ENCODE measurements at places on chromosomes 7 and 10.

GRCh38 chr10:3774814-3775695 lies 10.0 kb downstream of the KLF6 start:
- H3K36me3 ChIP-seq = peaks cover 16% of the 10 kb centered on the region
- H3K4me3 ChIP-seq = no peak overlapping the region
- H3K4me1 ChIP-seq = peaks cover 16% of the 10 kb centered on the region
- peak overlapping the region; percentile 99 for H3K27ac ChIP-seq

GRCh38 chr10:43048301-43049051 lies 28.4 kb upstream of the RET start:
- no peak overlapping the region for H3K4me3 ChIP-seq
- no peak for DNase-seq
- H3K36me3 ChIP-seq = no peaks in the 10 kb centered on the region
- no peaks in the 10 kb centered on the region for H3K4me1 ChIP-seq
- H3K27me3 ChIP-seq = peaks cover 27% of the 10 kb centered on the region
- H3K27ac ChIP-seq = no peak overlapping the region

GRCh38 chr7:132226046-132226956 lies 350.0 kb downstream of the PLXNA4 start:
- H3K4me1 ChIP-seq = no peaks in the 10 kb centered on the region
- peaks cover 13% of the 10 kb centered on the region for H3K27me3 ChIP-seq
- no peak overlapping the region for H3K27ac ChIP-seq
- no peak for DNase-seq

GRCh38 chr10:7705341-7705740 lies 2.2 kb downstream of the ITIH2 start:
- H3K4me3 ChIP-seq = no peak overlapping the region
- no peaks in the 10 kb centered on the region for H3K36me3 ChIP-seq
- H3K27ac ChIP-seq = no peak overlapping the region

- H3K4me3 ChIP-seq = peak overlapping the region; percentile 94
- H3K4me1 ChIP-seq = peaks cover 54% of the 10 kb centered on the region
- no peak overlapping the region for H3K27ac ChIP-seq
- DNase-seq = no peak
Observed at GRCh38 chr10:27744802-27745731, 552 bp downstream of the MKX start.

DNA sequence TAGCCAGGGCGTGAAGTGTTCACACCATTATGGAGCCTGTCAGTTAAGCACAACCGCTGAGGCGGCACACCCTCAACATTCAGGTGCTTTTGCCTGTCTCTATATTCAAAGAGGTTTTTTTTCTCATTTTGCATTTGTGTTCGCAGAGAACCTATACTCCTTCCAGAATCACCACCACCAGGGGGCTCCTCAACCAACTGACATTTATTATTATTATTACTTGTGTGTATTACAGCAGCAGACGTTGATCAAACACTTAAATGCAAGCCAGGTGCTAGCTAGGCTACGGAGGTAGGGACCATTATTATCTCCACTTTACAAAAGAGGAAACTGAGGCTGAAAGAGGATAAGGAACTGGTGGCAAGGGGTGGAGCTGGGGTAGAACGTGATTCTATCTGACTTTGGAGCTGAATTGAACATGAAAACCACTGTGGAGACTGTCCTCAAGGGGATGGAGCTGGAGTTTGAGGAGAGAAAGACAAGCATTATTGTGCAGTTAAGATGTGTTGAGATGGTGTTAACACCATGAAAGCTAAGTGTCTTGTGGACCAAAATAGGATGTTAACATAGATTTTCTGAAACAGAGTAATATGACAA lies 133.8 kb upstream of the PLXNA4 start:
- H3K36me3 ChIP-seq = no peaks in the 10 kb centered on the region
- H3K27me3 ChIP-seq = no peaks in the 10 kb centered on the region
- no peak overlapping the region for H3K4me3 ChIP-seq
- H3K4me1 ChIP-seq = no peaks in the 10 kb centered on the region
- peak; percentile 8 for DNase-seq

DNA sequence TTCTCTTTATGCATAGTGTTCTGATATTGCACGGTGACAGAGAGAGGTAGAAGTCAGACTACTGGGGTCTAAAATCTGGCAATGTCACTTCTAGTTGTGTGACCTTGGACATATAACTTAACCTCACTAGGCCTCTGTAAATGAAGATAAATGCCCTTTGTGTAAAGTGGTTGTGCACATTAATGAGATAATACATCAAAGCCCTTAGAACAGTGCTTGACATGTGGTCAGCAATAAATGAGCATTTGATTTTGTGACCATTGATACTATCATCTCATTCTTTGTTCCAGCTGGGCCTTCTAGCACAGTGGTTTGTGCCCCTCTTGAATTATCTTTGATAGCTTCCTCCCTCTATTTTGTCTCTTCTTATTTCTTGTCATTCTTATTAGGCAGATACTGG lies 74.1 kb upstream of the C10orf90 start:
- no peaks in the 10 kb centered on the region for H3K36me3 ChIP-seq
- H3K27ac ChIP-seq = no peak overlapping the region
- no peaks in the 10 kb centered on the region for H3K27me3 ChIP-seq
- no peak for DNase-seq
- H3K4me1 ChIP-seq = no peaks in the 10 kb centered on the region
- H3K4me3 ChIP-seq = no peak overlapping the region

GRCh38 chr7:145050415-145050814 lies 214.6 kb upstream of the TPK1 start:
- no peak overlapping the region for H3K4me3 ChIP-seq
- H3K4me1 ChIP-seq = no peaks in the 10 kb centered on the region
- H3K36me3 ChIP-seq = no peaks in the 10 kb centered on the region
- peaks cover 3% of the 10 kb centered on the region for H3K27me3 ChIP-seq

GRCh38 chr10:132920101-132920925 lies 22.1 kb downstream of the CFAP46 start:
- no peak overlapping the region for H3K27ac ChIP-seq
- H3K36me3 ChIP-seq = no peaks in the 10 kb centered on the region
- no peak for DNase-seq
- H3K4me1 ChIP-seq = no peaks in the 10 kb centered on the region
- H3K4me3 ChIP-seq = no peak overlapping the region
- H3K27me3 ChIP-seq = no peaks in the 10 kb centered on the region

DNA sequence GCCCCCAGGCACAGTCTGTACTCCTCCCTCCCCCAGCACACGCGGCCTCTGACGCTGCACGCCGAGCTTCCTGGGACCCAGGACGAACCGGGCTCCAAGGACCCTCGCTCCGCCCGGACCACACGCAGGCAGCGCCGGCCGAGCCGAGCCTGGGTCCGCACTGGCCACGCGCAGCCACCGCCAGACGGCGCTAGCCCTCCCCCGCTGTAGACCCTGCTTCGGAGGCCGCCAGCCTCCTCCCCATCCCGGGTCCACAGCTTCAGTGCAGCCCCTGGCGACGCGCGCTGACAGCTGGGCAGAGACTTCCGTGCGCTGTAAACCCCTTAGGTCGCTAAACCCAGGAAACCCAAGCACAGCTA lies 936 bp upstream of the TCERG1L start:
- peaks cover 11% of the 10 kb centered on the region for H3K27me3 ChIP-seq
- DNase-seq = no peak
- H3K36me3 ChIP-seq = no peaks in the 10 kb centered on the region
- no peaks in the 10 kb centered on the region for H3K4me1 ChIP-seq

GRCh38 chr7:145269418-145270161 lies 433.7 kb upstream of the TPK1 start:
- H3K27me3 ChIP-seq = no peaks in the 10 kb centered on the region
- H3K4me3 ChIP-seq = no peak overlapping the region
- no peak overlapping the region for H3K27ac ChIP-seq
- no peaks in the 10 kb centered on the region for H3K4me1 ChIP-seq
- no peaks in the 10 kb centered on the region for H3K36me3 ChIP-seq
- DNase-seq = no peak

- H3K4me1 ChIP-seq = no peaks in the 10 kb centered on the region
- no peak overlapping the region for H3K27ac ChIP-seq
- H3K4me3 ChIP-seq = no peak overlapping the region
- peaks cover 13% of the 10 kb centered on the region for H3K27me3 ChIP-seq
- H3K36me3 ChIP-seq = no peaks in the 10 kb centered on the region
Observed at GRCh38 chr10:128863823-128864405, 603.1 kb upstream of the MGMT start.

DNA sequence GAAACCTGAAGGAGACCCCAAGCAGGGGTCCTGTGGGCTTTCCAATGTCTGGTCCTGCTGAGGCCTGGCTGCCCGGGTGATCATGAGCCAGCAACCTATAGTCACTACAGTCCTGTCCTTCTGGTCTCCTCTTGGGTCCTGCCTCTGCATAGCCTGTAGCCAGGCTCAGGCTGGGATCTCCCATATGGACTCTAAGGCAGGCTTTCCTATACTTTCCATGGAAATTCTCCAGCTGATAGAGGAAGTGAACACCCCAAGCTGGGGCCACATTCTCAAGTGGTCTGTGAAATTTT lies 26.4 kb downstream of the ANXA8 start:
- no peaks in the 10 kb centered on the region for H3K36me3 ChIP-seq
- peaks cover 27% of the 10 kb centered on the region for H3K27me3 ChIP-seq
- H3K27ac ChIP-seq = no peak overlapping the region
- H3K4me3 ChIP-seq = no peak overlapping the region
- DNase-seq = no peak

DNA sequence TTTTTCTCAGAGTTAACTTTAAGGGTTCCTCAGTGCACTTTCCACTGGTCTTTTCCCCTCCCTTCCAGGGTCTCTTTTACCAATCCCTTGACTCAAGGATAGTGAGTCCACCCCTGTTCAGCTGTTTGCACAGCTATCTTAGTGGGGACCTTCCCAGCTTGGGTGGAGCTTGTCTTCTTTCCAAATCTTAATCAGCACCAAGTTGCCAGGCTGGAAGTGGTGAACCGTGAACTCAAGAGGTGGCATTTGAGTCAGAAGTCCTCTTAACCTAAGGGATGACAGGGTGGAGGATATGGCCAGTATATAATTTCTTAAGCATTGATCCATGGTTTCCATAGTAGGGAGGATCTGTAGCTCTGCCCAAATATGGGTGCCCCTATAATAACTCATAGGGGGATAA lies 25.0 kb downstream of the MAPK8 start:
- peaks cover 2% of the 10 kb centered on the region for H3K36me3 ChIP-seq
- no peak overlapping the region for H3K27ac ChIP-seq
- H3K4me3 ChIP-seq = no peak overlapping the region
- no peak for DNase-seq
- H3K4me1 ChIP-seq = peaks cover 19% of the 10 kb centered on the region
- H3K27me3 ChIP-seq = no peaks in the 10 kb centered on the region

DNA sequence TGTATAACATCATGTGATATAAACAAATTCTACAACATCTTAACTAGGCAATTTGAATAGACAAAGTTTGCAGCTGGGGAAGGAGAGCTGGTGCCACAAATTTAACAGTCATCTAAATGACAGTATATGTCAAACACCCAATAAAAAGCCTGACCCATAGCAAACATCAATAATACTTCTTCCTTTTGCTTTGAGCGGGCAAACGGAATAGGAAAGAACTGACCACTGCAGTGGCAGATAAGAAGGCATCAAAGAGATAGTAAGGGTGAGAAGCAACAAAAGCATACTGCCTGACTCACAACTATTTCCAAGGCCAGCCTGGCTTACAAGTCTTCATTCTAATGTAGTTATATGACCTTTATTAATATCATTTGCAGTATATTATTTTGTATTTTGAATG lies 99.9 kb downstream of the LRRN3 start:
- no peak overlapping the region for H3K27ac ChIP-seq
- H3K36me3 ChIP-seq = no peaks in the 10 kb centered on the region
- H3K4me3 ChIP-seq = no peak overlapping the region
- no peaks in the 10 kb centered on the region for H3K4me1 ChIP-seq
- DNase-seq = no peak
- no peaks in the 10 kb centered on the region for H3K27me3 ChIP-seq

DNA sequence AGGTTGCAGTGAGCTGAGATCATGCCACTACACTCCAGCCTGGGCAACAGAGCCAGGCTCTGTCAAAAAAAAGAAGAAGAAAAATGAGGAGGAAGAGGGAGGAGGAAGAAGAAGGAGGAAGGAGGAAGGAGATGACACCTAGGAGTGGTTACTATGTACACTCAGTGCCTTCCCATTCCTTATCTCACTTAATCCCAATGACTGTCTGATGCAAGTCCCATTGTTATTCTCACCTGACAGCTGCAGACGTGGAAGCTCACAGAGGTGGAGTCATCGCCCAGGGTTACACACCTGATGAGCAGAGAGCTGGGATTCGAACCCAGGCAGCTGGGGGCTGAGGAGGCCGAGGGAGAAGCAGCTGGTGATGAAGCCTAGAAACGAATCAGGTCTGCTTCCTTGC lies 258.8 kb downstream of the SNX10 start:
- no peaks in the 10 kb centered on the region for H3K27me3 ChIP-seq
- H3K27ac ChIP-seq = no peak overlapping the region
- no peak for DNase-seq
- no peaks in the 10 kb centered on the region for H3K36me3 ChIP-seq
- H3K4me1 ChIP-seq = no peaks in the 10 kb centered on the region

- no peak overlapping the region for H3K4me3 ChIP-seq
- DNase-seq = no peak
- peaks cover 64% of the 10 kb centered on the region for H3K36me3 ChIP-seq
- H3K27ac ChIP-seq = no peak overlapping the region
- H3K27me3 ChIP-seq = no peaks in the 10 kb centered on the region
Observed at GRCh38 chr7:99459087-99459486, 6.9 kb downstream of the ATP5MF start.

- H3K27ac ChIP-seq = no peak overlapping the region
- H3K4me3 ChIP-seq = no peak overlapping the region
- peaks cover 8% of the 10 kb centered on the region for H3K27me3 ChIP-seq
- H3K4me1 ChIP-seq = peaks cover 9% of the 10 kb centered on the region
Observed at GRCh38 chr10:1253523-1254353, 197.6 kb downstream of the WDR37 start.

GRCh38 chr7:46360296-46360695 lies 439.2 kb upstream of the IGFBP3 start:
- no peak overlapping the region for H3K27ac ChIP-seq

DNA sequence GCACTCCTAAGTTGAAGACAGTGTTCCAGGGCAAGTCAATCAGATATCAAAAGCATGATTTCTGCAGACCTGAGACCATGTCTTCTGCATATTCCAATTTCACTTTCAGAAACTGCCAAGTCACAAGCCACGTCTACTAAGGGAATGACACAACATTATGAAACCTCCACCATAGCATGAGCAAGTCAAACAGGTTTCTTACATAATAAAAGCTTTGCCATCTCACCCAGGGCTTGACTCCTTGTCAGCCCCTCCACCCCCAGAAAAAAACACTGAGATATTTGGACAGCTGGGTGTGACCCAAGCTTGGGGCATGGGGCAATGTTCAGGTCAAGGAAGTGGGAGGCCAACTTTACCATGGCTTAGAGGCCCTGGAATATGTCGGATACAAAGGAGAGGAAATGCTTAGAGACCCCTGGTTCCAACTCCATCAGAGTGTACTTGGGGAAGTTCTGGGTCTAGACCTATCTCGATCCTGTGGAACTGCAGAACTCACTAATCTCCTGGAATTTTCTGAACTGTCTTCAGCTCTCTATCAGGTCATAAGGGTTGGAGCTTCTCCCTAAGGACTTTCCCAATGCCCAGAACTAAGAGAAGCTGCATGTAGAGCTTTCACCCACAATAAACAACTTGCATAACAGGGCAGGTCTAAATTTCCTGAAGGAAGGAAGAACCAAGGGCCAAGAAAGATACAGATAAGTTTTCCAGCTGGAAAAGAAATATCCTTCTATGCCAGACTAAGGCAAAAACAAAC lies 80.6 kb upstream of the NAMPT start:
- no peaks in the 10 kb centered on the region for H3K4me1 ChIP-seq
- DNase-seq = no peak
- no peak overlapping the region for H3K27ac ChIP-seq
- H3K27me3 ChIP-seq = no peaks in the 10 kb centered on the region

- H3K36me3 ChIP-seq = no peaks in the 10 kb centered on the region
- H3K4me3 ChIP-seq = no peak overlapping the region
- peaks cover 15% of the 10 kb centered on the region for H3K4me1 ChIP-seq
- no peak for DNase-seq
- H3K27me3 ChIP-seq = peaks cover 10% of the 10 kb centered on the region
- no peak overlapping the region for H3K27ac ChIP-seq
Observed at GRCh38 chr10:129032372-129033313, 434.4 kb upstream of the MGMT start.
